ENCODE measurements at places on chromosomes 1 and 21.

- DNase-seq = no peak
Observed at GRCh38 chr21:46171585-46171984, 12.7 kb downstream of the SPATC1L start.

DNA sequence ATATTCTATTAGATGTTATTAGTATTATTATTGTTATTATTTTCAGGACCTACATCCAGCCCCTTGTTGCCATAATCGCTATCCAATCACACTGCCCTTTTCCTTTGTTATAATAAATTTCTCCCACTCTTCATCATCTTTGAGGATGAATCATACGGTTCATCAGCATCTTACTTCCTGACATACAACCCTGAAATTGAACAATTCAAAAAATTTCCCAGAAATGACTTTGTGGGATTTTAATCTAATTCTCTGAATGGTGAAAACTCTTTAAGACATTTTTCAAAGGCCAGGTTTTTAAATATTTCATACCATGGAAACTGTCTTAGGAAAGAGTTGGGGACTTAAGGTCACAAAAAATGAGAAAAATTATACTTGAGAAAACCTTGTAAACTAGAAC is 353.5 kb downstream of the ST6GALNAC3 start:
- DNase-seq = no peak

DNA sequence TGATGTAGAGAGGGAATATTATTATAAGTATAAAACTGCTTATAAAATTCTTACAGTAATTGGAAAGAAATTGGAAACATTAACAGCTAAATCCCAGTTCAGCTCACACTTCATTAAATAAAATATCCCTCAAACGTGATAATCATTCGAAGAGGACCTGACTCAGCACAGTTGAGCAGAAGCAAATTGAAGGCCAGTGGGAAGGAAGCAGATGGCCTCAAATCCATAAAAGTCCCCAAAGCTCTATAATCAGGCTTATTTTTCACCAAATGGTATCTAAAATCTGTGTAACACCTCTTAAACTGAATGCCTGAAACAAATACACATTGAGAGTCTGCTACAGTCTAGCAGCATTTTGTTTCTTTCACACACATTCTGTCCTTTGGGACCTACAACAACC is 106.8 kb downstream of the TENT5C start:
- peak; percentile 20 for DNase-seq

- peak; percentile 22 for DNase-seq
Observed at GRCh38 chr1:56436296-56436695, 143.1 kb downstream of the PLPP3 start.

DNA sequence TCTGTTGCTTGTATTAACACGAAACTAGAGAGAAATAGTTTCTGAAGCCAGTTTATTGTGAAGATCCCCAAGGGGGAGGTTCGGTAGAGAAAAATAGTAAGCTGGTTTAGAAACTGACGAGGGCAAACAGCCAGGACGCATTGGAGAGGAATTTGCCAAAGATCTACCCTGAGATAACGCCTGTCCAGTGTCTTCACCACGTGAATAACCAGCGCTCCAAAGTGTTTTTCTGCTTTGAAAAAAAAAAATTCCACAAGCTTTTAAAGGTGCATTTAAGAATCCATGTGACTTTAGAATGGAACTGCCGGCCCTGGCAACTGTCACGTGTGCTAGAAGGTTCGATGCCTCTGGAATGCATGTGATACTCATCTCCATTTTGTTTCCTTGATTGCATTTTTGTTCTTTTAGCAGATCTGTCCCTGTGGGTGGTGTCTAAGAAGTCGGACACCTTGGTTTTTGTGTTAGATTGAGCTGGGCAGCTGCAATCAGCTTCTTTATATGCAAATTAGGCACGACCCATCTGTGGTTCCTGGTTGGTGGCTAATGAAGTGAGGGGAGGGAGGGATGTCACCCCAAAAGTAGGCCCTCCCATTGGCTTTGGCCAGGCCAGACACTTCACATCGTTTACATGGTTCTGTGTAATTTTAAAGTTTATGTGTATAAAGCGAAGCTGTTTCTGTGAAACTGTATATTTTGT is 1.3 kb upstream of the THAP3 start:
- no peak for DNase-seq

GRCh38 chr1:42852608-42852980 is 6.2 kb downstream of the ZNF691 start:
- DNase-seq = no peak

GRCh38 chr1:150619576-150620509 is 9.6 kb downstream of the ENSA start:
- DNase-seq = peak; percentile 45

- no peak for DNase-seq
Observed at GRCh38 chr1:78843111-78843510, 163.4 kb downstream of the ADGRL4 start.

GRCh38 chr1:30687886-30688285 is 35.5 kb downstream of the MATN1 start:
- no peak for DNase-seq

GRCh38 chr1:23428136-23428905 is 3.8 kb upstream of the TCEA3 start:
- no peak for DNase-seq

GRCh38 chr1:225876900-225877510 is 5.2 kb downstream of the TMEM63A start:
- no peak for DNase-seq

GRCh38 chr1:200238311-200238710 is 171.5 kb downstream of the ZNF281 start:
- no peak for DNase-seq

GRCh38 chr1:44596511-44596910 is 77.8 kb downstream of the TMEM53 start:
- no peak for DNase-seq

DNA sequence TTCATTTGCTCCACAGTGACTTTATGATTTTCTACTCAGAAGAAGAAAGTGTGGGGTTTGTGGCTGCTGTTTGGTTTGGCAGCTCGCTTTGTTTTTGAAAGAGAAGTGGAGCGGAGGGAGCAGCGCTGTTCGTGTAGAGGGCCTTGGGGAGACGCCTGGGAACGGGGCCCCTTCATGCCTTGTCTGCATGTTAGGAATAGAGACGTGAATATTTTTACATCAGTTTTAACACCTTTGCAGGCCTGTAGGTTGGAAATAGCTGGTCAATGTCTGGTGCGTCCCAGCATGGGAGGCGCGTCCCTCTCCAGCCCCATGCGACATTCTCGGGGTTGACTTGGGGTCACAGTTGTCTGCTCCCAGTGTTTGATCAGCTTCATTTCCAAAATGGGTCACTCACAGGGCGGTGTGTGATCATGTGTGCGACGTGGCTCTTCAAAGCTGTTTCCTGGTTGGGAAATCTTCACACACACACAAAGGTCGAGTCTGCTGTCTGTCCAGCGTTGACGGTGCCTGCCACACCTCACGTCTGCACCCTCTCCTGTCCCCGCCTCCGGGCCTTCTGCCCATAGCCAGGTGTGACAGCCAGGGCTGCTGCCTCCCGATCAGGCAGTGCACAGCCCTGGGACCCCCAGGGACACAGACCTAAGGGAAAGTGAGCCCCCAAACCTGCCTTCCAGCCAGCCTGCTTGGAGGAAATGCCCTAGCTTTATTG is 149.2 kb downstream of the PSMG1 start:
- DNase-seq = no peak

DNA sequence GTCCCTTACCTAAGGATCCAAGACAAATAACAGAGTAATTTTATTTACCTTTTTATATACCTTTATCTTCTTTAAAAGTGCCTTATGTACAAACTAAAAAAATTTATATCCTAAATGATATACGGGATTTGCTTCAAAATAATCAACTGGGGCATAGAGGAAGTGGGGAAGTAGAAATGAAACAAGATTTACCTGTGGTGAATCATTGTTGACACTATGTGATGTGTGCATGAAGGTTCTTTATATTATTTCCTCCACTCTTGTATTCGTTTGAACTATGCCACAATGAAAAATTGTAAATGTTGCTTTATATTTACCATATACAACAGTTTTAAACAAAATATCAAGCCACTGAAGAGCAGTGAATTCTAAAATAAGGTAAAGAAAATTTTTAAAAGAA is 13.0 kb downstream of the RGS7 start:
- no peak for DNase-seq

DNA sequence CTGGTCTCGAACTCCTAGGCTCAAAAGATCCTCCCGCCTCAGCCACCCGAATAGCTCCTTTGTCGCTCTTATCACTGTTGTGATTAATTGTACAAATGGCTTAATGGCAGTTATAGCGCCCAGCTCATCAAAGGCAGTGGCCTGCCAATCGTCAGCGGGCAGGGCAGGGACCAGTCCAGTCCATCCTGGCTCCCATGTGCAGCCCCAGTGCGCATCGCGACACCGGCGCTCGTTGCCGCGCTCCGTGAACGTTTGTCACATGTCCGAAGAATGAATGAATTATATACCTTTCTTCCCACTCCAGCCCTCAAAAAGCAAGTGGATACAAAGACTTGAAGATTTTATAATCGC is 18.4 kb downstream of the MTX1 start:
- no peak for DNase-seq

- no peak for DNase-seq
Observed at GRCh38 chr1:117512728-117513321, 93.0 kb upstream of the TENT5C start.

GRCh38 chr1:197868751-197869489 is 33.5 kb upstream of the C1orf53 start:
- DNase-seq = peak; percentile 79

- DNase-seq = no peak
Observed at GRCh38 chr1:1753607-1754005, 24.7 kb downstream of the NADK start.

DNA sequence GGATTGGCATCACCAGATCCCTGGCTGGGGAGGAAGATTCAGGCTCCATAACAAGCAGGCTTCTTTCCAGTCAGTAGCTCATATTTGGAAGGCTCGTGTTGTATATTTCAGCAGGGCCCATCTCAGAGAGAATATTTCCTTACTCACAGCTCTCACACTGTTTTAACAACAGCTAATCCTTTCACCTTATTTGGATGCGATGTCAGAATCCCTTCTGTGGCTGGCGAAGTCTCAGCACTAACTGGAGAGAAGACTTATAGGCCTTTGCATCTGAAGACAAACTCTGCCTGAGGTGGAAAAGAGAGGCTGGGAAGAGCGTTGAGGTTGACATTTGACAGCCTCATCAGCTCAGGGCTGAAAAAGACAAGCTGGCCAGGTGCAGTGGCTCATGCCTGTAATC is 47.2 kb upstream of the CAPZB start:
- no peak for DNase-seq

DNA sequence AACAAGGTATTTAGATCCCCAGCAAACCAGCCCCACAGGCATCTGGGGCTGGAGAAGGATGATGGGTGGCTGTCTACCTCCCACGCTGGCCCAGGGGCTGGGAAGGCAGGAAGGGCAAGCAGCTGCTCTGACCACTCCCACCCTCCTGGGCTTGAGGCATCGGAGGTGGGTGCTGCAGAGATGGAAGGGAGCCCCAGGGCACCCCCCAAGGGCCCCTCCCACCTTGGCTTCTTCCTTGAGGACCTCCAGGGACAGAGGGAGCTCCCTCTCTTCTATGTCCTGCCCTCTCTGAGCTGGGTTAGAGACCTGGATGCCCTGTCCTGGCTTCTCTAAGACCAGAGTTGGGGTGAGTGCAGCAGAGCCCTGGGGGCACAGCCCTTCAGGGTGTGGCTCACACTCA is 3.1 kb downstream of the CD52 start:
- DNase-seq = no peak

DNA sequence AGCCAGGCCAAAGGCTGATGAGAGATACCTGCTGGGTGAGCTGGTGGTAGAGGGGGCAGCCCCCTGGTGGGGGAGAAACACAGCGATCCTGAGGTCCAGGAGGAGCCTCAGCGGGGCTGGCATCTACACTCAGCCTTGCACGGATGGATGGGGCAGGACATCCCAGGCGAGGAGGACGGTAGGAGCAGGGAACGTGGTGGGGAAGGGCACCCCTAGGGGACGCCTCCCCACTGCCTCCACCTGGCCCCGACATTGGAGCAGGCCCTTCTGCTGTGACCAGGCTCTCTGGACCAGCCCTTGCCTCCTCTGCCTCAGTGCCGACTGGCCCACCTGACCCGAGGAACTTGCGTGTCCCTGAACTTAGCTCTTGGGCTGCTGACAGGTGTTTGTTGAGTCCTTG is 6.4 kb upstream of the MMEL1 start:
- no peak for DNase-seq

DNA sequence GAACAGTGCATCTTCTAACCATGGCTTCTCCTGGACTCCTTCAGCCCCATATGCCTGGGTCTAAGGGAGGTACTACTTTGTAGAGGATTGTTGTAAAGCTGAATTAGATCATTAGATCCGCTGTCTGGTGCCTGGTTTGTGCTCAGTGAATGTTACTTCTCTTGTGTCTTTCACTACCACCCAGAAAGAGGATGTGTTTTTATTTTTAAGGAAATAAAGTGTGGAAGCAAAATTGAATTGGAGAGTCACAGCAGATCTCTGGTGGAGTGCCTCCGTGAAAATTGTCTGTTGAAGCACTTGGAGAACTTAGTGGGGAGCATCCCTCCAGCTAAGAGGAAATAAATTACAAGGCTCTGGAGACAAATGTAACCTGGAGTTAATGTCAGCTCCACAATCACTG is 101.8 kb upstream of the ARTN start:
- no peak for DNase-seq

- no peak for DNase-seq
Observed at GRCh38 chr1:109501644-109502363, 7.7 kb downstream of the AMIGO1 start.

DNA sequence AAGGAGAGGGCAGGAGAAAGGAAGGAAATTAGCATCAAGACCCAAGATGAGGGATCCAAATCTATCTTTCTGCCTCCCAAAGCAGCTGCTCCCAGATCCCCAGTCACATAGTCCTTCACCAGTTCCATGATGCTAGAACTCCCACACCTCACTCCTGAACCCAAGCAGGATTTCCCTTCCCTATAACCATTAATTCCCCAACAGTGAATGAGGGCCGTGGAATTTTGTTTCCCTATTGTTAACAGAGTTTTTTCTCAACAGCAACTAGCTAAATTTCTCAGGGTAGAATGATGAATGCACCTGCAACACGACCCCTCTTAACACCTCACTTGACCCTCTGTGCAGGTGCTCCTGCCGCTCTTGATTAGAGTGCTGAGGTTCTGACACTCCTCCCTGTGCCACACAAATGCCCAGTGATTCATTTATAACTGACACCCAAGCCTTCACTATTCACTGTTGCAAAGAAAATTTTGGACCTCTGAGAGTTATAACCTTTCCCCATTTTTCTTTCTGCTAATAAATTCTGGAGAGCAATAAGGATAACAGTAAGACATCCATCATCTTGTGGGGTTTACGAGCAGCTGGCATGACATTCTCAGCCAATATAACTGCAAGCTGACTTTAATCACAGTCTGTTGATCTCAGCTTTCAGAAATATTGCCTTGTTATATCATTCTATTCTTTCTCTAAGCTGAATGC is 25.4 kb upstream of the NPL start:
- no peak for DNase-seq

DNA sequence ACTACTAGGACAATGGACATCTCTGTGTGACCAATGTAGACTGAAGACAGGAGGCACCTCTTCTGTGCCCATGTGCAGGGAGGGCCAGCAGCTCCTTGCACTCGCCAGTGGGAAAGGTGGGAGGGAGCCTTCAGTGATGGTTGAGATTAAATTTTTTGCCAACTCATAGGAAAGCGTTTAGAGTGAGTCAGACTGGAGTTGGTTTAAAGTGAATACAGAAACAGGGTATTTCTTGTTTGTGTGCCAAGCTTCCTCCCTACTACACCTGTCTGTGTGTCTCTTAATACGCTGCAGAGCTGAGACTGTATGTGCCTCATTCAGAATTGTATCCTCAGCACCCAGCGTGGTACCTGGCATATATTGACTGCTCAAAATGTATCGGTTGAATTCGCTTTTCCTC is 13.5 kb upstream of the COL16A1 start:
- DNase-seq = no peak
